ENCODE measurements at places on chromosomes 5 and 9. TPM values are rescaled to one million over a fixed set of nuclear protein-coding genes. Genes with fewer than 3 reads are reported as not detected.

GRCh38 chr5:123138774-123139173, 49.7 kb downstream of the PRDM6 start:
- H3K4me3 ChIP-seq: no peak overlapping the region
- no peak overlapping the region for H3K27ac ChIP-seq
- DNase-seq: no peak
- H3K36me3 ChIP-seq: no peaks in the 10 kb centered on the region

DNA sequence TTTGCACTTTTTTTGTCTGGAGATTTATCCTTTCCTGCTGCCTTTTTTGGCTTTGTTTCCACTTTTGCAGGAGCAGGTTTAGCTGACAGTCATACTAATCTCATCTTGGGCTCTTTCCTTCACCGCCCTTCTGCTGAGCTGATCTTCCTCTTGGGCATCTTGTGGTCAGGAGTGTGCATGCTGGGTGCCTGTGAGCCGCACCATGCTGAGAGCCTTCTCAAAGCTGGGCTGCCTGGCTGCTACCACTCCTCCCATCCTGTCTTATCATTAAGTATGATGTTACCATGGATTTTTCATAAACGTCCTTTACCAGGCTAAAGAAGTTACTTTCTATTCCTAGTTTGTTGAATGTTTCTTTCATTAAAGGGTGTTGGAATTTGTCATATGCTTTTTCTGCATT, 49.5 kb upstream of the MCCC2 start:
- H3K4me1 ChIP-seq: no peaks in the 10 kb centered on the region
- H3K27me3 ChIP-seq: no peaks in the 10 kb centered on the region
- H3K36me3 ChIP-seq: peaks cover 56% of the 10 kb centered on the region
- no peak for DNase-seq

GRCh38 chr9:127642082-127642740, 30.1 kb downstream of the STXBP1 start:
- no peaks in the 10 kb centered on the region for H3K4me1 ChIP-seq
- H3K36me3 ChIP-seq: no peaks in the 10 kb centered on the region
- H3K4me3 ChIP-seq: no peak overlapping the region
- no peak for DNase-seq
- peak overlapping the region; percentile 9 for H3K27ac ChIP-seq

Gene AP3B1
- polyA plus RNA-seq: 32.2 TPM

Gene SLC25A2
- not detected for polyA plus RNA-seq

- DNase-seq: peak; percentile 76
- peak overlapping the region; percentile 100 for H3K27ac ChIP-seq
- H3K27me3 ChIP-seq: no peaks in the 10 kb centered on the region
Observed at GRCh38 chr9:109771087-109771486, 8.9 kb upstream of the PALM2AKAP2 start.
